Activated T-helper 2 cell treated with anti-CD3 and anti-CD28 coated beads, Interferon-gamma antibody, Interleukin-2, Interleukin-4, amounts not matched to agents 10 μg/mL and 5 μg/mL and 100 μg/mL, durations not matched to agents 14 hours and 24 hours and 36 hours (primary cell): ENCODE measurements at places on chromosomes 11 and 22.

- no peaks in the 10 kb centered on the region for H3K27me3 ChIP-seq
- no peak overlapping the region for H3K27ac ChIP-seq
- DNase-seq = no peak
- H3K4me1 ChIP-seq = peaks cover 31% of the 10 kb centered on the region
Measured at GRCh38 chr11:95248666-95249467, 17.9 kb upstream of the SESN3 start.

DNA sequence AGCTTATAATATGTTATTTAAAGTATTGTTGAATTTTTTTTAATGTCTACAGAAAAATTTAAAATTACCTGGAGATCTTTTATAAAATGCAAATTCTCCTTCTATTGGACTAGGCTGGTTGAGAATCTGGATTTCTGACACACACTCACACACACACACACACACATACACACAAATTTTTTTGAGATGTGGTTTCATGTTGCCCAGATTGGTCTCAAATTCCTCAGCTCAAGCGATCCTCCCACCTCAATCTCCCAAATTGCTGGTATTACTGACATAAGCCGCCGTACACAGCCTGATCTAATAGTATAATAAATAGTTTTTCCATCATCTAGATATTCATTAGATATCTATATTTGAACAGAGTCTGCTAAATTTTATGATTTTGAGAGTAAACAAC is 4.5 kb upstream of the RFPL1 start:
- peaks cover 43% of the 10 kb centered on the region for H3K27me3 ChIP-seq
- H3K27ac ChIP-seq = no peak overlapping the region
- no peaks in the 10 kb centered on the region for H3K4me1 ChIP-seq
- no peak for DNase-seq

DNA sequence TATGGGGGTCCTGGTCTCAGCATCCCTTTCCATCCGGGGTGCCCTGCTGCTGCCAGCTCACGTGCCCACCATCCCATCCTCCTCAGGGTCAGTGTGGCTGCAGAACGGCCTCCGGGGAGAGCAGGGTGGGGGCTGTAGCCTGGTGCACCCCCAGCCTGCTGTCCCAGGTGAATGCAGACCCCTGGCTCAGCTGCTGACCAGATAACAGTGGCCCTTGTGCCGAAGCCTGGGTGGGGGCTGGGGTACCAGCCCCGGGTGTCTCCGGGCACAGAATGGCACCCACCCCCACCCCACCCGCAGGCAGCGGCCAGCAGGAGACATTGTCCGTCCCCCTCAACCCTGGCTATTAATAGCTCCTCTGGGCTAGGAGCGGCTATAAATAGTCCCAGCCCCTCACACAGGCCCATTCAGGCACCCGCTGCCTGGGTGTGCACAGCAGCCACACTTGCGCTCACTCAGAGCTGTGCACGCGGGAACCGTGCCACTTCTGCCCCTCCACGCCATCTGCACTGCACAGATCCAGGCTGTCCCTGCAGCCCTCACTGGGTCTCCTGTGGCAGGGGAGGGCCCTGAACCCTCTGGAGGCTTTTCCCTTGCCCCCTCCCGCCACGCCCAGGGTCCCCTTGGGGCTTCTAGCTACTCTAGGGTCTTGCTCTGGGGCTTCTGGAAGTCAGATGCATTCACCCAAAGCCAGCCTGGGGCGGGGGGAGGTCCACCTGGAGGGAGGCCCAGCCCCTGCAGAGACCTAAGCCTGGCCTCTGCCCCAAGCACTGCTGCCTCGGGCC is 18.7 kb downstream of the CRELD2 start:
- H3K4me3 ChIP-seq = peak overlapping the region; percentile 52
- no peaks in the 10 kb centered on the region for H3K36me3 ChIP-seq
- no peaks in the 10 kb centered on the region for H3K27me3 ChIP-seq
- peak overlapping the region; percentile 83 for H3K27ac ChIP-seq
- no peak for DNase-seq
- H3K4me1 ChIP-seq = peaks cover 15% of the 10 kb centered on the region

- peaks cover 44% of the 10 kb centered on the region for H3K27me3 ChIP-seq
- peaks cover 4% of the 10 kb centered on the region for H3K36me3 ChIP-seq
- peaks cover 22% of the 10 kb centered on the region for H3K4me1 ChIP-seq
- no peak for DNase-seq
- H3K27ac ChIP-seq = no peak overlapping the region
- no peak overlapping the region for H3K4me3 ChIP-seq
Measured at GRCh38 chr11:8908099-8908498, 2.9 kb upstream of the AKIP1 start.

DNA sequence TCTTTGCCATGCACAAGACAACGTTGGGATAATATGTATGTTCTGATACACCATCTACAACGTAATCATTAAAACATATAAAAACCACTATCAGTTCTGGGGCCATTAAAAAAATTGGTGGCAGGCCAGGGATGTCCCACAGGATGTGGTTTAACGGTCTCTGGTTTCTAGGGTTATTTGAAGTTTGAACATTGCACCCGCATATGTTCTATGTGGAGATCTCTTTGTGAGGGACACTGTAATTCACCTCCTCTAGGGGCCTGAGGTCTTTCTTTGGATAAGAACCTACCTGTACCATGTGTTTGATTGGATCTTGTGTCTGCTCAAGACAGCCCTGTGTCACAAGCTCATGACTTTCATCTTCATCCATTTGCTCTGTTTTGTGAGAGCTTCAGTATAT is 73.2 kb downstream of the GGTLC2 start:
- no peaks in the 10 kb centered on the region for H3K27me3 ChIP-seq
- no peak overlapping the region for H3K27ac ChIP-seq

DNA sequence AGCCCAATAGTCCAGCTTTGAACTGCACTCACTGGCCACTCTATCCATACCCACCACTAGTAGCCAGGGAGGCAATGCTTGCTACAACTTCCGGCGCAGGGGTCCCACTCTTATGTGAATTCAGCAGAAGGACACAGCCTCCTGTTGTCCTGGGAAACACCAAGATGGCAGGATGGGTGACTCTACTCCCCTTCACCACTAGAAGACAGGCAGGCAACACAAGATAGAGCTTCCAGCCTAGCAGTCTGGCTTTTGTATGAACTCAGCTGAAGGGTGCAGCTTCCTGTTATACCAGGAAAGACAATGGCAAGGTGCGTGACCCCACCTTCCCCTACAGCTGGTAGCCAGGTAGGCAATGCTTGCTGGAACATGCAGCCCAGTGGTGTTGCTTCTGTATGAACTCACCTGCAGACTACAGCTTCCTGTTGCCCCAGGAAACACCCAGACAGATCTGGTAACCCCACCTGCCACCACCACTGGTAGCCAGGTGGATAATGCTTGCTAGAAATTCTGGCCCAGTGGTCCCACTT is 205.2 kb upstream of the KIRREL3 start:
- H3K36me3 ChIP-seq = no peaks in the 10 kb centered on the region
- H3K4me3 ChIP-seq = no peak overlapping the region
- H3K27me3 ChIP-seq = no peaks in the 10 kb centered on the region
- DNase-seq = no peak
- H3K4me1 ChIP-seq = no peaks in the 10 kb centered on the region
- H3K27ac ChIP-seq = no peak overlapping the region

DNA sequence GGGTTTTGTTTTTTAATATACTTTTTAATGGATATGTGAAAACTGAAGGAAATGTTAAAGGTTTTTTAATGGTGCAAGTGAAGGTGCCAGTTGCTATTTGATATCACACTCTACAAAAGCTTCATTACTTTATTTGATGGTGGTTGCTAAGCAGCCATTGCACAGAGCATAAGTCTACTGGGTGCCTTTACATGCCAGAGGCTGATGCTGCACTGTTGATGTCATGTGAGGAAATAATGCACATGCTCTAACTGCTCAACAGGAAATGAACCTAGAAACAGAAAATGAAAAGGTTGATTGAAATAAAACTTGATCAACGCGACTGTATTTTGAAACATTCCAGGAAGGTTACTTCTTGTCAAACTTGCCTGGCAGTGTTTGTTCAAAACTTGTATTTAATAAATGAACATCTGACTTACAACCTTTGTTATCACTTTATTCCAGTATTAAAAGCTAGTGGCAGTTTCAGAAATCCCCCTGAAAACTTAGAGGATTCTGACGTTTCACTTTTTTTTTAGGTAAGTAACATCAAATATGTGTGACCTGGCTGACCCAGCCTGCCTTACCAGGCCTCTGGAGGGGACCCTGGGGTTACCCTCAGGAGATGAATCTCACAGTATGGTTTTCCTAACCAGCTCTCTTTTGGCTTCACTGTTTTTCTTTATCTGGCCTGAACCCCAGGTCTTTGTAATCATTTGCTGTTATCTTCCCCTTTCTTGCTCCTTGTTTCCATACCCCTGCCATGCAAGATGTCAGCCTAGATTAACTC is 2.4 kb upstream of the ATP5MG start:
- DNase-seq = peak; percentile 64
- H3K36me3 ChIP-seq = peaks cover 49% of the 10 kb centered on the region
- peaks cover 57% of the 10 kb centered on the region for H3K4me1 ChIP-seq
- H3K27ac ChIP-seq = peak overlapping the region; percentile 99
- peak overlapping the region; percentile 99 for H3K4me3 ChIP-seq
- H3K27me3 ChIP-seq = no peaks in the 10 kb centered on the region

GRCh38 chr11:17642370-17642769 is 77.0 kb upstream of the MYOD1 start:
- peaks cover 2% of the 10 kb centered on the region for H3K27me3 ChIP-seq
- H3K4me1 ChIP-seq = no peaks in the 10 kb centered on the region
- H3K27ac ChIP-seq = no peak overlapping the region
- no peak overlapping the region for H3K4me3 ChIP-seq
- no peak for DNase-seq

GRCh38 chr11:92707173-92707619 is 262.3 kb upstream of the MTNR1B start:
- no peak for DNase-seq
- H3K4me1 ChIP-seq = no peaks in the 10 kb centered on the region
- no peaks in the 10 kb centered on the region for H3K36me3 ChIP-seq
- H3K27ac ChIP-seq = no peak overlapping the region
- H3K4me3 ChIP-seq = no peak overlapping the region

- H3K27ac ChIP-seq = peak overlapping the region; percentile 76
- H3K36me3 ChIP-seq = peaks cover 15% of the 10 kb centered on the region
Measured at GRCh38 chr11:34242037-34242625, 115.7 kb downstream of the ABTB2 start.

GRCh38 chr11:75158696-75159150 is 7.8 kb downstream of the SLCO2B1 start:
- no peak for DNase-seq
- H3K4me3 ChIP-seq = no peak overlapping the region
- H3K27me3 ChIP-seq = peaks cover 3% of the 10 kb centered on the region

- H3K27me3 ChIP-seq = no peaks in the 10 kb centered on the region
- no peak for DNase-seq
- H3K27ac ChIP-seq = no peak overlapping the region
- H3K36me3 ChIP-seq = peaks cover 19% of the 10 kb centered on the region
- peaks cover 12% of the 10 kb centered on the region for H3K4me1 ChIP-seq
- no peak overlapping the region for H3K4me3 ChIP-seq
Measured at GRCh38 chr22:24384131-24384530, 43.3 kb upstream of the ADORA2A start.

- DNase-seq = no peak
- no peaks in the 10 kb centered on the region for H3K4me1 ChIP-seq
- H3K36me3 ChIP-seq = no peaks in the 10 kb centered on the region
- H3K4me3 ChIP-seq = no peak overlapping the region
- H3K27ac ChIP-seq = no peak overlapping the region
Measured at GRCh38 chr11:72278905-72279304, 34.9 kb upstream of the PHOX2A start.

- no peak overlapping the region for H3K27ac ChIP-seq
- peaks cover 3% of the 10 kb centered on the region for H3K36me3 ChIP-seq
- no peak for DNase-seq
- H3K4me1 ChIP-seq = peaks cover 29% of the 10 kb centered on the region
Measured at GRCh38 chr11:113568566-113568965, 93.4 kb upstream of the DRD2 start.

- H3K27ac ChIP-seq = peak overlapping the region; percentile 49
- no peaks in the 10 kb centered on the region for H3K36me3 ChIP-seq
- no peak overlapping the region for H3K4me3 ChIP-seq
Measured at GRCh38 chr22:39269095-39269790, 24.5 kb upstream of the PDGFB start.

- peaks cover 15% of the 10 kb centered on the region for H3K4me1 ChIP-seq
- H3K36me3 ChIP-seq = peaks cover 80% of the 10 kb centered on the region
- no peak for DNase-seq
- no peaks in the 10 kb centered on the region for H3K27me3 ChIP-seq
- no peak overlapping the region for H3K27ac ChIP-seq
- H3K4me3 ChIP-seq = no peak overlapping the region
Measured at GRCh38 chr11:43404406-43404805, 45.7 kb downstream of the TTC17 start.

GRCh38 chr11:113199866-113200265 is 114.5 kb upstream of the TTC12 start:
- H3K27me3 ChIP-seq = peaks cover 2% of the 10 kb centered on the region
- DNase-seq = no peak

GRCh38 chr11:2095198-2095520 is 44.0 kb downstream of the IGF2 start:
- no peak overlapping the region for H3K4me3 ChIP-seq
- DNase-seq = no peak
- H3K4me1 ChIP-seq = no peaks in the 10 kb centered on the region
- no peaks in the 10 kb centered on the region for H3K36me3 ChIP-seq

- DNase-seq = peak; percentile 34
- peaks cover 69% of the 10 kb centered on the region for H3K4me1 ChIP-seq
- peaks cover 5% of the 10 kb centered on the region for H3K36me3 ChIP-seq
- H3K27ac ChIP-seq = peak overlapping the region; percentile 74
- peak overlapping the region; percentile 80 for H3K4me3 ChIP-seq
Measured at GRCh38 chr11:63535734-63536133, 874 bp upstream of the PLAAT4 start.

DNA sequence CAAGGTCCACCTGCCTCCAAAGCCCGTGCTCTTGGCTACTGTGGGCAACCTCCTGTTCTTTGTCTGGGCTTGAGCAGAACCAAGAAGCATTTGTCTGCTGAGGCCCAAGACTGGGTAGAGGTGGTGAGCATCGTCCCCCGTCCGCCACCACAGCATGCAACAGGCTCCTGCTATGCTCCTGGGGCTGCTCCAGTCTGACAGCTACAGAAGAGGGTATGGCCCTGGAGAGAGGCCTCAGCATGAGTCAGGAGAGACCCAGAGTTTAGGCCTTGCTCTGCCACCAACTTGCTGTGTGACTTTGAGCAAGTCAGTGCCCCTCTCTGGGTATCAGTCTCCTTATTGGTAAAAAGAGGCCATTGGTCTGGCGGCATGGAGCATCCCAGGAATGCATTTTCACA is 91.2 kb downstream of the TP53I11 start:
- H3K4me1 ChIP-seq = peaks cover 25% of the 10 kb centered on the region
- H3K27me3 ChIP-seq = peaks cover 58% of the 10 kb centered on the region
- H3K4me3 ChIP-seq = no peak overlapping the region
- DNase-seq = no peak

GRCh38 chr22:46931881-46932280 is 169.4 kb downstream of the TBC1D22A start:
- H3K27me3 ChIP-seq = no peaks in the 10 kb centered on the region
- no peak overlapping the region for H3K27ac ChIP-seq
- no peak for DNase-seq
- H3K4me3 ChIP-seq = no peak overlapping the region
- H3K36me3 ChIP-seq = peaks cover 13% of the 10 kb centered on the region
- peaks cover 15% of the 10 kb centered on the region for H3K4me1 ChIP-seq

DNA sequence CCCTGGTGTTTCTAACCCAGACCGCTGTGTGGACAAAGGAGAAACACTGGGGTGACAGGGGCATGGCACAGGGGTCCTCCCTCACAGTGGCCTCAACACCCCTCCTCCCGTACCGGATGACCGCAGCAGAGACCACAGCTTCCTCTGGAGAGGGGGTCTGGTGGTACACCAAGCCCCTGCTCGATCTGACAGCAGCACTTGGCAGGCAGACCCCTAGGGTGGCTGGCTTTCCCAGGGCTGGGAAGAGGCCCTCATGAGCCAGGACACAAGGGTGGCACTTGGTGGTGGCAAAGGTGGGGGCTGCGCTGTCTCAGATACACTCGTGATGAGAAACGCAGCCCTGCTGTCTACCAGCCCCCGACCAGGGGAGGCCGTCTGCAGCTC is 38.7 kb downstream of the DUSP8 start:
- H3K27me3 ChIP-seq = no peaks in the 10 kb centered on the region
- H3K27ac ChIP-seq = no peak overlapping the region
- H3K4me1 ChIP-seq = peaks cover 3% of the 10 kb centered on the region
- H3K4me3 ChIP-seq = no peak overlapping the region
